ENCODE measurements at places on chromosomes 13 and 19.

- DNase-seq, result no peak
Measured at GRCh38 chr13:81563091-81563490, 1222.2 kb upstream of the SPRY2 start.

DNA sequence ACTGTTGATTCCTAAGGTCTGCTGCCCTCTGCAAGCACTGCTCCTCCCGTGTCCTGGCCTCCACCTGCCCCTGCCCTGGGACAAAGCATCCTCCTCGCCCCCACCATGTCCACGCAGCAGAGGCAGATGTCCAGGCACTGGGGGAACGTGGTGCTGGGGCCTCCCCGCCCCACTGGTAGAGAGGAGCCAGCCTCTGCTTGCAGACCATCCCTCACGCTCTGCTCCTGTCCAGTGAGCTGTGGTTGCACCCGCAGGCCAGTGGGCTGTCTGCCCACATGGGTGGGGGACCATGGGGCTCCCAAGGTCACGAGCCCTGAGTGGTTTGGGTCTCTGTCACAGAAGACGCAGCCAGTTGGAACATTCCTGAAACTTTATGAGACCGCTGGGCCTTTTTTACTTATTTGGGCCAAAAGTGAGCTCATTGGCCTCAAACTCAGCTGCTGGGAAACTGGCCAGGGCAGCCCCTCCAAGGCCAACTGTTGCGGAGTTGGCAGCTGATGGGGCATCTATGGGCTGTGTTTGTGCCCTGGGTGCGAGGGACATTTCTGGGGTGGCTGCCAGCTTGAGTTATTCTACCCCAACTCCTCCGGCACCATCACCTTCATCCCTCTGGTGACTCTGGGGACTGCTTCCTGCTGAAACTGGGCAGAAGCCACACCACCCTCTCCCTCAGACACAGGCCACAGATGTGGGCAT, 64.8 kb upstream of the F7 start:
- no peak for DNase-seq

- DNase-seq, result peak; percentile 68
Measured at GRCh38 chr19:1470305-1471009, 8.6 kb downstream of the C19orf25 start.

DNA sequence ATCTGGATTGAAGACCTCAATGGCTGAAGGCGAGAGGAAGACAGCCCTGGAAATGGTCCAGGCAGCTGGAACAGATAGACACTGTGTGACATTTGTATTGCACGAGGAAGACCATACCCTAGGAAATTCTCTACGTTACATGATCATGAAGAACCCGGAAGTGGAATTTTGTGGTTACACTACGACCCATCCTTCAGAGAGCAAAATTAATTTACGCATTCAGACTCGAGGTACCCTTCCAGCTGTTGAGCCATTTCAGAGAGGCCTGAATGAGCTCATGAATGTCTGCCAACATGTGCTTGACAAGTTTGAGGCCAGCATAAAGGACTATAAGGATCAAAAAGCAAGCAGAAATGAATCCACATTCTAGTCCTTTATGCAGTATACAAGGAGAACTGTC, 1.2 kb downstream of the POLR1D start:
- DNase-seq, result no peak

DNA sequence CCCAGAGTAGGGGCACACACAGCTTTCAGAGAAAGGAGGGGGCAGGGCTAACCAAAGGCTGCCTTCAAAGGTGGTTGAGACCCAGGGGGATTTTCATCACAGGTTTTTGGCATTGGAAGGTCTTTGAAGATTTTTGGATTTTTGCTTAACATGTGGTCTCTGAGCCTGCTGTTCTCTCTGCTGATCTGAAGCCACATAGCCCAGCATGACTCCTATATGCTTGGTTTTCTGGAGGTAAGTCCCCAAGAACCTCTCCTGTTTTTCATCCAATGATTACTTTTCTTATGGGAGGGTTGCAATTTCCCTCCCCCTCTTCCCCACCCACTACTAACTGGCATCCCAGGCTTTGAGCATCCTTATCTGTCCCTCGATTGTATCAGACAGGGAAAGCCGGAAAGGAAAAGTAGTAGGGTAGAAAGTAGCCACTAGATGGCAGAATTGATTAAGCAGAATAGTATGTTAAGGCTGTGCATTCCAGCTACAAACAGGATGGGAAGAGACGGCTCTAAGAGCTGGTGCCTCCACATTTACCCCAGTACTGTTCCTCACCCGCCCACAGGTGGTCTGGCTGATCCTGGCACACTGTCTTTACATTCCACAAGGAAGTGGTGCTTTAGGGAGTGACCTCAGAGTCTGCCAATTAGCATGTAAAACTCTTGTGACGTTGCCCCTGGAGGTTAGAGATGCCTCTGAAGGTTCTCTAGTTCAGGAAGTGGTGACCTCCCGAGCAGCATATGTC, 218.9 kb upstream of the EDNRB start:
- peak; percentile 42 for DNase-seq

DNA sequence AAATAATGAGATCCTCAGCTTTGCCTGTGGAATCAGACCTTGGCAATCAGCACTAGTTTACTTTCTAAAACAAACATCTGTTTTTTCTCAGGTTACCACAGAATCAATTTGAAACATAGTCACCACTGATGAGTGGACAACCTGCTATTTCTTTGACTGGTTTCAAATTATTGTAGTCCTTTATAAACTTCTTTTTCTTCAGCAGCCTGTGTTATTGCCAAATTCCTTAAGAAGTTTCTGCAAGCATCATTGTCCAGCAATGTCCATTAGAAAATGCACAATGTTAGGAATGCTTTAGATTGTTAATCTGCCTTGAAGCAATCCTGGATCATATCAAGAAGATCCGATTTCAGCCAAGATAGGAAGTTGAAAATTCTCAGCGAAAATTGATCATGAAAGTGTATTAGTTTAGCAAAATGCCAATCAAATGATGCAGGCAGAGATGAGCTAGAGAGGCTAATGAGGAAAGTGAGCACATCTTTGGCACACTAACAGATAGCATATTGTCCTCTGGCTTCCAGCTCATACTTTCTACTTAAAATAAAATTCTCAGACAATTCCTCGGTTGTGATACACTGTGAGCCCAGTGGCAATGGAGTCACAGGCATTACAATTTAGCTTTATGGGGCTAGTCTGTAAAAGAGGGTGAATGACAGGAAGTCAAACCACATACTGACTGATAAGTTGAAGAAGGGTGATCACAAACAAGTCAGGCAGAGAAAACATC, 270.6 kb downstream of the SLITRK6 start:
- no peak for DNase-seq

- no peak for DNase-seq
Measured at GRCh38 chr13:79803989-79804388, 323.0 kb downstream of the NDFIP2 start.

- DNase-seq, result peak; percentile 37
Measured at GRCh38 chr19:52343548-52343947, 7.5 kb downstream of the ZNF610 start.

GRCh38 chr19:58515259-58515658, 3.5 kb upstream of the SLC27A5 start:
- DNase-seq, result no peak

- no peak for DNase-seq
Measured at GRCh38 chr19:46745030-46745429, 827 bp upstream of the FKRP start.

GRCh38 chr13:35164324-35164932, 222.4 kb downstream of the NBEA start:
- DNase-seq, result no peak

DNA sequence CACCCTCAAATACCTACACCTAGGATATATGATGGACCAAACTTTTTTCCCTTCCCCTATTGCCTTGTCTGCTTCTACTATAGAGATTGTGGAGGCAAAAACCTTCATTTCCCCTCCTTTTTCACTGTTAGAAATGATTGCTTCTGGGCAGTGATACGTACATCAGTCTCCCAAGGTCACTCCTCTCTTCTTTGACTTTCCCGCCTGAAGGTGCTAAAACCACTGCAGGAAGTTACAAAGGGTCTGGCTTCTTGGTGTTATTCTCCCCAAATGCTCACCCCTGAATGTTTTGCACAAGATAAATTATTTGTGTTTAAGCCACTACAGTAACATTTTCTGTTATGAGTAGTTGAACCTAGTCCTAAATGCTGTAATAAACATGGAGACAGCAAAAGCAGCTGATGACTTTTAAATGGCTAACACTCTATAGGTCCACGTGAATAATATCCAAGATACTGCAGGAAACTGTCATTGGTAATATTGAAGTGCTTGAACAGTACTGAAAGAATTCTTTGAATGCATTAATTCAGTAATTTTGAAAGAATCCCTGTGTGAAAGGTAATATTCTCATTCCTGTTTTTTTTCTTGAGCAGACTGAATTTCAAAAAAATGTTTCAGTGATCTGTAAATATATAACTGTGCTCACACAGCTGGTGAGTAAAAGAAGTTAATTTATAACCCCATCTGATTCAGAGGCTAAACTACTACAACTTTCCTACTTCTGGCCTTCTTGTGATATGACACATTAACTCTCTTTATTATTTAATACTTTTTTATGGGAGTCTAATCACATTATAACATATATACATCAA, 865.1 kb downstream of the EFNB2 start:
- no peak for DNase-seq

- peak; percentile 71 for DNase-seq
Measured at GRCh38 chr19:4971424-4971793, 2.5 kb downstream of the KDM4B start.

DNA sequence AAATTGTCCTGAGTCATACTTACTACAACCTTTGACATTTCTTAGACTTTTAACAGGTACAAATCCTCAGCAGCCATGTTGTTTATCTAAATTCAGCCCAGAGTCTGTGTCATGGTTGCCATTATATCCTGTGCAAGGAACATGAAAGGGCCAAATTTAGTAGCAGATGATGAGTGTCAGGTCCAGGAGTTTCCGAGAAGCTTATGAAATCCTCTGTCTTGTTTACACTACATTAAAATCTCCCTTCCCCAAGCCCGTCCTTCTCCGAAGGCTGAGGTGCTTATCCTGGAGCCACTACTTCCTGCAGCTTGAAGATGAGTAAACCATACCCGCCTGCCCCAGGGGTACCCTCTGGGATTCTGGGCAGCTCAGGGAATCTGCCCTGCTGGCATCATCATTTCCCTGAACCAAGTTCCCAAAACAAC, 102.6 kb upstream of the SERP2 start:
- no peak for DNase-seq

GRCh38 chr13:32642316-32642715, 56.1 kb downstream of the PDS5B start:
- DNase-seq, result no peak

DNA sequence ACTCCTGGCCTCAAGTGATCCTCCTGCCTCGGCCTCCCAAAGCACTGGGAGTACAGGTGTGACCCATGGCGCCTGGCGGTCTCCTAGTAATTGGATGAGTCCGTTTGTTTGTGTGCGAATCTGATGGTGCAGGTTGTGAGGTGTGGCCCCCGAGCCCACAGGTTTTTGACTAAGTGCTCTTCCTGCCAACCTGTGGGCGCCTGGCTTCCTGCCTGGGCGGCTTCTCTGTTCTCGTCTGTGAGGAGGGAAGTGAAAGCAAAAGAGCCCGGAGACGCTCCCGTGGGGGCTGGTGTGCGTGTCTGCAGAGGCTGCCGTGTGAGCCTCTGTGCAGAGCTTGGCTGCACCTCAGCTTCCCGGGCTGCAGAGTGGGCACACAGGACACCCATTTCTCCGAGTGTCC, 10.0 kb downstream of the ARHGAP45 start:
- no peak for DNase-seq

GRCh38 chr19:33905937-33906577, 109.4 kb downstream of the KCTD15 start:
- DNase-seq, result no peak

GRCh38 chr19:49863254-49863934, 4.0 kb downstream of the PNKP start:
- DNase-seq, result no peak

GRCh38 chr13:50400035-50400726, 384.9 kb downstream of the KCNRG start:
- DNase-seq, result no peak

GRCh38 chr13:75724752-75725517, 88.8 kb downstream of the LMO7 start:
- no peak for DNase-seq

- no peak for DNase-seq
Measured at GRCh38 chr13:32300920-32301319, 14.2 kb downstream of the ZAR1L start.

DNA sequence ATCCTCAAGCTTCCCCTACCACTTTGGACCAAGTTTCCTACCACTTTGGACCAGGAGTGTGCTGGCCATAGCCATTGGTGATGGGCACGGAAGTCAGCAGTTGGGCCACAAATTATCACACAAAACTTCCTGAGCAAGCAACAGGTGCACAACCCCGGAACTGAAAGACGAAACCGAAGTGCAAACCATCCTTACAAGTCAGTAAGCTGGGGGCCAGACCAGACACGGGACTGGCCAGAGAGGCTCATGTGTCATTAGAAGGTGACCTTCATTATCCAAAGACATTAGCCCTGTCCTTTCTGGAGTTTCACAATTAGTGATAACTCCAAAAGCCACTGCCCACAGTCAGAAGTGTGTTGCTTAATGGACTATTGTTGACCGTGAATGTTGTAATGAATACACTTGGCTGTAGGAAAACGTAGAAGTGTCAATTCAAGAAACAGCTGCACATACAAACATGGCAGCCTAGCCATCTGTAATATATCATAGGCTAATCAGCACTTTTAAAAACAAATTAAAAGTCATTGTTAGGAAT, 244.1 kb upstream of the IRS2 start:
- no peak for DNase-seq

DNA sequence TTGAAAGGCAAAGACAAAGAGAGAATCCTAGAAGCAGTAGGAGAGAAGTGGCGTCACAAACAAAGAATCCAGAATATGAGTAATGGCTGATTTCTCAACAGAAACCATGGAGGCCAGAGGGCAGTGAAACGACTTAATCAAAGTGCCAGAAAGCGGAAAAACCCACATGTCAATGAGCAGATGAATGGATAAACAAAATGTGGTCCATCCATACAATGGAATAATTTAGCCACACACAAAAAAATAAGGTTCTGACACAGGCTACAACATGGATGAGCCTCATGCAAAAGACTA, 52.2 kb upstream of the RANBP3 start:
- no peak for DNase-seq

DNA sequence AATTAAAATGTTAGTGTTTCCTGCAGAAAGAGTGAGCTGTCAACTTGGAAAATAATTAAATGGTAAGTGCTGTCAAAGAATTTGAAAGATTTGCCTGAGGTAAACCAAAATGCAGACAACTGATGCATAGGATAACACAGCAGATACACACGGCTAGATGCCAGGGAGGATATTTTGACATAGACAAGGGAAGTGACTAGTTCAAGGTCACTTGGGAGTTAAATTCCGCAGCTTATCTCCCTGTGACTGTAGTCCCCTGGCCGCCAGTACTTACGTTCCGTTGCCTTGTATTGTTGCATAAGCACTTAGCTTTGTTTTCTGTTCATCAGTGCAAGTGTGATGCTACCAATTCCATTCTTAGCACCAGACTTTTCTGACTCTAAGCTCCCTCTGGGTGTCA, 247.3 kb upstream of the MAB21L1 start:
- no peak for DNase-seq

GRCh38 chr13:95289020-95289444, 12.2 kb downstream of the ABCC4 start:
- no peak for DNase-seq
